Thoracic aorta (tissue), 2 donors: ENCODE measurements at places on chromosomes 2 and 18. TPM values are rescaled to one million over a fixed set of nuclear protein-coding genes. Genes with fewer than 3 reads are reported as not detected.

DNA sequence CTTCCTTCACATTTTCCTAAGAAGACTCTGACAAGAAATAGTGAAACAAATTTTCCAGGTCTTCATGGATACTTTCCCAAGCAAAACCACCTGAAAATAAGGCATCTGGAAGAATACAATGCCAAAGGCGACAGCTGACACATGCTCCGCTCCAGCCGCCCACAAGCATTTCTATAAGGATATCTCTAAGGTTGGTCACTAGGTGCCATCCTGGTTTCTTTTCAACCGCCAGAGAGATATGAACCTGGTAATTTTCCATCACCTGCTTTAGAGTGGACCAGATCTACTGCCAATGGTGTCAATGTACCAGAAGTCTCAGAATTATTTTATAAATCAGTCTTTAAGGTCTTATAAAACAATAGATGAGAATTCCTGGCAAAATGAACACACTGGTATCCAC lies 97.2 kb downstream of the GAREM1 start:
- DNase-seq, result no peak

- no peak for DNase-seq
Observed at GRCh38 chr18:42583283-42583731, 532.2 kb downstream of the RIT2 start.

DNA sequence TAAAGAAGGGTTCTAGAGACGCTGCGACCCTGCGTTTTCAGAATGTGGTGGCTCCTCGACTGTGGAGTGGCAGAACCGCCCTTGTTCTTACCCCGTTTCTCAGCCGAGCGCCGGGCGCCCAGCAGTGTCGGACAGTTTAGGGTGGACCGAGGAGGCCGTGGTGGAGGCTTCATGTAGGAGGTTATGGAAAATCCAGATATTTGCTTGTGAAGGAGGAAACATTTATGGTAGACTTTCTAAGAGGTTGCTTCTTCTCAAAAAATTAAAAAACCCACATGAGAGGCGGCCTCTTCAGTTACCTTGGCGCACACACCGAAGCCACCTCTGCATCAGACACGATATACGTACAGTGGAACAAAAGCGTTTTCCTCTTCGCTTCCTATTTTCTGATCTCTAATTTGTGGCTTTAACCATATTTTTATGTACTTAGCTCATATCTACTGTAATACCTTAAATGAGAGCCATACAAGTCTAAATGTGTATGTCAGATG lies 120.8 kb downstream of the NFATC1 start:
- DNase-seq, result no peak

DNA sequence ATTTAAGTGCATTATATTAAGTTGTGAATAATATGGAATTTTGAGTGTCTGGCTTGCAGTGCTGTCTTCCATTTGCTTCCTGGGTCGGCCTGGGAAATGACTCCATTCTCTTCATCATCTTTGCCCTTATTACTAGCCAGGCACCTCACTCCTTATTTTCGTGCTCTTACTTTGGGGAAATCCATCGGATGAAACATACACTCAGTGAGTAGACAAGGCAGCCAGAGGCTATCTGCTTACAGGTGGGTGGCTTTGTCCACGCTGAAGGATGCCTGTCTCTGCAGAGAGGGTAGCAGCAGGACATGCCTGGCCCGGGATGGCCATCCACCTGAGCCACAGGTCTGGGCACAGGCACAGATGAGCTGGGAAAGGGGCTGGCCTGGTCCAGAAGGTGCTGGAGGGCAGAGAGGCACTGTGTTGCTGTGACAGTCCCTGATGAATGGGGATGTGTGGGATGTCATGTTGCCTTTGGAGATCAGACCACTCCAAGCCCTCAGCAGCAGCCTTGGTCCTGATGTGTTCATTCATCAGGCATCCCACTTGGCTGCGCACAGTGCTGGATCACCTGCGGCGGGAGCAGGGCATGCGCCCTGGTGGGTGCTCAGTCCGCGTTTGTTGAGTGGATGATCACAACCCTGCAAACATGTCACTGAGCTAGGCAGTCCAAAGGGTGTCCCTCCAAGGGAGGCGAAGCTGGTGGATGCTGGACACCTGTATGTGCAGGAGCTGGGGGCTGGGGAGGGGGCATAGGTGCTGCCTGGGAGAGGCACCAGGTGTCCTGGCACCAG lies 236.0 kb downstream of the LDLRAD4 start:
- DNase-seq, result no peak

GRCh38 chr2:104416339-104417000 lies 437.4 kb upstream of the POU3F3 start:
- DNase-seq, result no peak

The CXXC1 gene
- 47.9 TPM for total RNA-seq

The SRBD1 gene
- total RNA-seq, result 19.0 TPM

- peak; percentile 21 for DNase-seq
Observed at GRCh38 chr2:234335661-234336228, 161.1 kb downstream of the ARL4C start.

GRCh38 chr2:125564471-125564870 lies 1091.5 kb upstream of the GYPC start:
- DNase-seq, result no peak

The SLC16A14 gene
- 0.54 TPM for total RNA-seq

The LRATD1 gene
- 4.1 TPM for total RNA-seq

- no peak for DNase-seq
Observed at GRCh38 chr2:73239776-73240175, 5.7 kb downstream of the CCT7 start.

The FOXI3 gene
- total RNA-seq, result not detected

DNA sequence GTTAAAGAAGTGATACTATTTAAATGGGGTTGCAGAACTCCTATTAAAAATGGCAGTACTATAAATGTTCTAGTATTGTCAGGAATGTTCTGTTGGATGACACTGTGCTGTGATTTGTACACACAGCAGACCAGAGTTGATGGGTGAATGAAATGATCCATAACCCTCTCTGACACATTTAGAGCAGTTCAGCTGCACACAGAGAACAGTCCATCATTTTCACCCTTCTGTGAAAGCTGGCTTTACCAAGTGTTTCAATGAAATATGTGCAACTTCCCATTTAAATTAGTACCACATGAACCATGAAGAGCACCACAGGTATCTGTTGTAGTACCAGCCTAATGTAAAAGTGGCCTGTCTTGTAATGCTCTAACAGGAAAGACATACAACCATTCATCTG lies 981.4 kb downstream of the TMEM182 start:
- DNase-seq, result no peak

DNA sequence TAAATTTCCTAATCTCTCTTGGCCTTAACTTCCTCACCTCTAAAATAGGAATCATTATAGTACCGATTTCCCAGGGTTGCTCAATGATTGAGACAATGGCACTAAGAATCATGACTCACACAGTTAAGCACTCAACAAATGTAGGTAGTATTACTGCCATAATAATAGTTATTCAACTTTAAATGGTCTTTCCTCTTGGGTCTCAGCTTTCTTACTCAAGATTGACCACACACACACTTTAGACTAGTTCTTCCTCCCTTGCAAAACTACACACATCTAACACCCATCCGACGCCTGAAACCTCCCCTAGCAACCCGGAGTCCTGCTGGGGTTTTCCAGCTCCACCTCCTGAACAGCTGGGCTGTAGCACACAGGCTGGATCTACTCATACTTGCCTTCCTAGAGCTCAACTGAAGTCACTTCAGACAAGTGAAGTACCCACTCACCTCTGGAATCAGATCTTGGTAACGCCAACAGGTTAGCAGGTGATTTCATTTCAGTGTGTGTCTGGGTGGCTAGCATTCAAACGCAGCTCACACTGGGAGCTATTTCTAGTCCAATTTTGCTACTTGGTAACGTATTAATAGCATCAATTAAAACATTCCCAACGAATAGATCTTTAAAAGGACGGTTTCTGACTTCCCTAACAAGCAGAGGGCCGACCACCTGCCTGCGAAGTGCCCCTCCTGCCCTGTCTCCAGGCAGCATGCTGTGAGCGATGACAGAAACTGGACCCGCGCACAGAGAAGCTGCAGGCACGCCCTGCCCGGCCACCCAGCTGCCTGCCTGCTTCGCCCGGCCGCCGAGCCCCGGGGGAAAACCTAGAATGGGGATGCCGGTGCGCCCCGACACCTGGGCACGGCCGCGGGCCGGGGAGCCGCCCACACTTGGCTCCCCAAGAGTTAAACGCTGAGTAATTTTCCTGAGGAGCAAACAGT lies 1.1 kb downstream of the UXS1 start:
- DNase-seq, result no peak

- no peak for DNase-seq
Observed at GRCh38 chr2:113180131-113180946, 6.6 kb downstream of the PSD4 start.

- DNase-seq, result no peak
Observed at GRCh38 chr2:210626849-210627248, 70.5 kb downstream of the CPS1 start.

DNA sequence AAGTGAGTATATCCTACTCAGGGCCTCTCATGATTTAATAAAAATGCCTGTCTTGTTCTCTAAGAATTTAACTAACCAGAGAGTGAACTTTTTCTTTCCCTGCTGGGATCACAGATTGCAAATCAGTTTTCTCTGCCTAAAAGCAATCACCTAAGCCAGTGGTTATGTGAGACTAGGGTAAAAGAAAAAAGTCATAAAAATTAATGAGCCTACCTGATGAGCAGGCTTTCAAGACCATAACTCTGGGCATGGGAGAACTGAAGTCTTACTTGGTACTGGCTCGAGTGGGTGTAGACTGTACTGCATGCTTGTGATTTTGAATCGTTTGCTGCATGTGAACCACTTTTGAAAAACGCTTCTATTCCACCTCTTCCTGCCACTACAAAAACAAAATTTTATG lies 1677.0 kb upstream of the LRRTM1 start:
- DNase-seq, result no peak

The CAVIN2 gene
- 14.9 TPM for total RNA-seq

- no peak for DNase-seq
Observed at GRCh38 chr2:80035749-80036285, 268.7 kb downstream of the LRRTM1 start.

The FOXD4L1 gene
- total RNA-seq, result not detected
